ENCODE measurements at places on chromosomes 4 and X.

- H3K4me1 ChIP-seq: peaks cover 2% of the 10 kb centered on the region
- H3K27me3 ChIP-seq: peaks cover 1% of the 10 kb centered on the region
- H3K4me3 ChIP-seq: no peak overlapping the region
Observed at GRCh38 chrX:119042996-119043395, 29.8 kb upstream of the CT47C1 start.

- peaks cover 44% of the 10 kb centered on the region for H3K4me1 ChIP-seq
- H3K4me3 ChIP-seq: peak overlapping the region; percentile 46
- peak overlapping the region; percentile 91 for H3K27ac ChIP-seq
- peaks cover 44% of the 10 kb centered on the region for H3K36me3 ChIP-seq
- peak; percentile 74 for DNase-seq
Observed at GRCh38 chr4:145808021-145808650, 128.2 kb downstream of the C4orf51 start.

- H3K4me1 ChIP-seq: no peaks in the 10 kb centered on the region
- H3K27me3 ChIP-seq: no peaks in the 10 kb centered on the region
- no peak overlapping the region for H3K4me3 ChIP-seq
- no peak for DNase-seq
- no peak overlapping the region for H3K27ac ChIP-seq
Observed at GRCh38 chr4:66750273-66750672, 795.0 kb downstream of the CENPC start.

GRCh38 chr4:22055954-22056353 lies 107.4 kb upstream of the KCNIP4 start:
- no peak overlapping the region for H3K4me3 ChIP-seq
- H3K27me3 ChIP-seq: no peaks in the 10 kb centered on the region
- H3K27ac ChIP-seq: no peak overlapping the region
- DNase-seq: no peak
- no peaks in the 10 kb centered on the region for H3K4me1 ChIP-seq

DNA sequence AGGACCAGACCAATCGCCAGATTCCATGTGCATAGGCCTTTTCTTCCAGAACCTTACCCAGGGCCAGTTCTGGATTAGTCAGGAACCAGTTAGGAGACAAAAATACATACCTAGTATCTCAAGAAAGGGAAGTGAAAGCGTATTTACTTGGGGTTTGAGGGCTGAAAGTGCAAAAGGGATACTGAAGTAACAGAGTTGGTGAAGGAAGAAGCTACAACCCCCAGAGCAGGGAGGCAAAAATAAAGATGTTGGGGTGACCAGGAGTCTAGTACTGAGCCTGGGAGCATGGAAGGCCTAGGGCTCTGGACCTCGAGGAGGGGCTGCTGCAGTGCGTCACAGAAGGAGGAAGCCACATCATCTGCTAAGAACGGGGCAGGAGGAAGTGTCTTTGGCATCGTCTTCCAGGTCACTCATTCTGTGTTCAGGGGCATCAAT lies 38.3 kb downstream of the TKTL1 start:
- H3K27ac ChIP-seq: no peak overlapping the region
- H3K4me3 ChIP-seq: no peak overlapping the region
- peaks cover 23% of the 10 kb centered on the region for H3K4me1 ChIP-seq
- DNase-seq: no peak
- H3K36me3 ChIP-seq: no peaks in the 10 kb centered on the region
- no peaks in the 10 kb centered on the region for H3K27me3 ChIP-seq

DNA sequence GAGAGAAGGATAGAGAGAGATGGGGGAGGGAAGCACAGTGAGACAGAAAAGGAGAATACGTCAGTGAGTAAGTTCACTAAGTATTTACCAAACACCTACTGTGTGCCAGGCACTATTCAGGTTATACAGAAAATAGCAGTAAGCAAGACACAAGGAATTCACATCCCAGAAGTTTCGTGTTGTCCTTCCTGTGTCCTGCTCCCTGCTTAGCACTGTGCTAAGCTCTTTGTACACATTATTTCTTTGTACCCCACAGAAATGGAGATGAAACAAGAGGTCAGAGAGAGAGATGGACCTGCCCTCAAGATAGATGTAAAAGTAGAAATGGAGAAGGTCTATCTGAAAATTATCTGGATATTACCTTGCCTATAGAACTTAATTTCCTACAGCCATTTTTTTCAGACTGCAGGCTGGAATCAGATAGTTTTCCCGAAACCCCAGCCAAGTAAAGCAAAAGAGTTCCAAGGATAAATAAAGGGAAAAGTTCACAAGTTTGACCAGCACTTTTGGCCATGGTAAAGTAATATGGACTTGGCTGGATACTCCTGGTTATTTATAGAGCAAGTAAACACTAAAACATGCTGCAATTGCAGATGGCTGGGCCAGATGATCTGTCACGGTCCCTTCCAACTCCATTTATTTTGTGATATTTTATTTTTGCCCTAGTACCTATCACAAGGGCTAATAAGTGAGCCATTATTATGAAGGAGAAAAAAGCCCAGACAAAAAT lies 353.7 kb upstream of the SLC7A11 start:
- no peak for DNase-seq
- H3K27me3 ChIP-seq: no peaks in the 10 kb centered on the region
- no peaks in the 10 kb centered on the region for H3K4me1 ChIP-seq
- no peak overlapping the region for H3K27ac ChIP-seq

GRCh38 chrX:36978886-36979285 lies 29.3 kb upstream of the FAM47C start:
- DNase-seq: no peak
- no peak overlapping the region for H3K27ac ChIP-seq
- H3K4me3 ChIP-seq: no peak overlapping the region
- no peaks in the 10 kb centered on the region for H3K36me3 ChIP-seq

- no peaks in the 10 kb centered on the region for H3K27me3 ChIP-seq
- DNase-seq: no peak
- no peak overlapping the region for H3K4me3 ChIP-seq
- H3K4me1 ChIP-seq: peaks cover 45% of the 10 kb centered on the region
- no peak overlapping the region for H3K27ac ChIP-seq
Observed at GRCh38 chr4:7747062-7747385, 192.6 kb downstream of the AFAP1 start.

DNA sequence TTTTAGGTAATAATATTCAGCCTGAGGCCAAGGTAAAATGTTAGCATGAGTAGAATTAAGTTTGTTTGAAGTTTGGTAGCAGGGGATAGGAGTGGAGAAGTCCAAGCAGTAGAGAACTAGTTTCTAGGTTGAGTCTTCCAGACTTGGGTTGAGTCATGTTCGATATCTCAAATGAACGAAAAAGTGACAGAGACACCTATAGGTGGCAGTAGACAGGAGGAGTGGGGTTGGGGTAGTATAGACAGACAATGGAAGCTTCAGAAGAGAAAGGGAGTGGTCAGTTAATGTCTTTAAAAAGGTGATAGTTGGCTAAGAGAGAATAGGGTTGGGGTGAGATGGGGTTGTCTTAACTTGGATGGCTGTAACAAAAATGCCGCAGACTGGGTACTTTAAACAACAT lies 58.7 kb upstream of the EMCN start:
- DNase-seq: no peak
- no peaks in the 10 kb centered on the region for H3K36me3 ChIP-seq
- no peak overlapping the region for H3K27ac ChIP-seq
- H3K27me3 ChIP-seq: peaks cover 2% of the 10 kb centered on the region
- H3K4me1 ChIP-seq: no peaks in the 10 kb centered on the region

DNA sequence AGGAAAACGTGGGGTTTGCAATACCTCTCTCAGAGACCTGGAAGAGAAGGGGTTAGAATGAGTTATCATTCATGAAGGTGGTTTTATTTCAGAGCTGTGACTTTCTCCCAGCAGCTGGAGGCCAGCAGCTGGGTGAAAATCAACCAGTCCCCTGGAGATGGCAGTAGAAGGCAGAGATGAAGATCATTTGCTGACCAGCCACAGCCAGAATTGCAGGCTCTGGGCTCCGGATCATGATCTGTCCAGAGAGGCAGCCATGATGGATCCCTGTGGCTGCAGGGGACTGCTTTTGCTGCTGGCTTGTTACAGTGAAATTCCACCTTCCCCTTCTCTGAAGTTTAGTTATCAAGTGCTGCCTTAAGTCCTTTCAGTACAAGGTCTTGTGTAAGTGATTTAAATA lies 46.9 kb upstream of the TAB3 start:
- no peaks in the 10 kb centered on the region for H3K36me3 ChIP-seq
- H3K4me3 ChIP-seq: no peak overlapping the region
- no peaks in the 10 kb centered on the region for H3K27me3 ChIP-seq
- DNase-seq: no peak
- no peaks in the 10 kb centered on the region for H3K4me1 ChIP-seq

GRCh38 chrX:3166670-3167455 lies 125.6 kb downstream of the ARSF start:
- DNase-seq: no peak
- no peak overlapping the region for H3K4me3 ChIP-seq
- no peaks in the 10 kb centered on the region for H3K36me3 ChIP-seq
- H3K27ac ChIP-seq: no peak overlapping the region
- H3K27me3 ChIP-seq: no peaks in the 10 kb centered on the region

DNA sequence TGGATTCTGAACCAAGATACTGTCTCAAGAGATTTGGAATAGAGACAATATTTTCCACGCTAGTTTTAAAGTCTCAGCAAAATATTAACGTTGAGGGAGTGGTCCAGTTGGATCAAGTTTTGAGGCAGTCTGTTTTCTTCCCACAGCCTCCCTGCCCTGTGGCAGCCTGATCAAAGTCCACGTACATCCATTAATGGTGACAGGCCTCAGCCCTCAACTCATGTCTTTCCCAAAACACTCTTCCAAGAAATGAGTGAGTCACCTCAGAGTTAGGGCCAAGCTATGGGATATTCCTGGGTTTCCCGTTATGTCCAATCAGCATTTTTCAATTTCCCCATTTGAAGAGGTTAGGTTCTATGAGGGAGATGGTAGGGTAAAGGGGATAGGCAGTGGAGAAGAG lies 28.5 kb downstream of the EGFL6 start:
- H3K36me3 ChIP-seq: no peaks in the 10 kb centered on the region
- H3K27ac ChIP-seq: no peak overlapping the region
- H3K27me3 ChIP-seq: no peaks in the 10 kb centered on the region
- no peak overlapping the region for H3K4me3 ChIP-seq
- no peak for DNase-seq

GRCh38 chr4:61877893-61878292 lies 677.8 kb downstream of the ADGRL3 start:
- H3K4me3 ChIP-seq: no peak overlapping the region
- H3K27me3 ChIP-seq: no peaks in the 10 kb centered on the region
- no peak overlapping the region for H3K27ac ChIP-seq
- H3K4me1 ChIP-seq: no peaks in the 10 kb centered on the region

GRCh38 chrX:2715066-2715600 lies 24.0 kb downstream of the CD99 start:
- H3K4me1 ChIP-seq: peaks cover 60% of the 10 kb centered on the region
- no peaks in the 10 kb centered on the region for H3K27me3 ChIP-seq
- H3K4me3 ChIP-seq: no peak overlapping the region
- peak overlapping the region; percentile 73 for H3K27ac ChIP-seq
- DNase-seq: no peak

- H3K36me3 ChIP-seq: no peaks in the 10 kb centered on the region
- no peak overlapping the region for H3K27ac ChIP-seq
- DNase-seq: no peak
- H3K27me3 ChIP-seq: no peaks in the 10 kb centered on the region
Observed at GRCh38 chr4:89221167-89221867, 86.3 kb downstream of the GPRIN3 start.

DNA sequence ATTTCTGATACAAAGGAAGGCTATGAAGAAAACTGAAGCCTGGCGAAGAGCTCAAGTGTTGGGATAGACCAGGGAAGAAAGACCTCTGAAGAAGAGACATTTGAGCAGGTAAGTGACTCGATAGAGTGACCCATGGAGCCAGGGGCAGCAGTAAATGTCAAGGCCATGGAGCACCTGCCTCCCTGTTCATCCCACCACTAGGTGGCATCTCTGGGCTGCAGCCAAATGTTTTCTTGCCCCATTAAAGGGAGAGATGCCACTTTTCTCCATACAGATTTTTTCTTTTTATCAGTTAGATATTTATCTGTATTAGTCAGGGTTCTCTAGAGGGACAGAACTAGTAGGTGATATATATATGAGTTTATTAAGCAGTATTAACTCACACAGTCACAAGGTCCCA lies 4.9 kb upstream of the ZNF81 start:
- no peak overlapping the region for H3K27ac ChIP-seq
- H3K36me3 ChIP-seq: no peaks in the 10 kb centered on the region
- no peak overlapping the region for H3K4me3 ChIP-seq
- DNase-seq: peak; percentile 66
- H3K27me3 ChIP-seq: no peaks in the 10 kb centered on the region

DNA sequence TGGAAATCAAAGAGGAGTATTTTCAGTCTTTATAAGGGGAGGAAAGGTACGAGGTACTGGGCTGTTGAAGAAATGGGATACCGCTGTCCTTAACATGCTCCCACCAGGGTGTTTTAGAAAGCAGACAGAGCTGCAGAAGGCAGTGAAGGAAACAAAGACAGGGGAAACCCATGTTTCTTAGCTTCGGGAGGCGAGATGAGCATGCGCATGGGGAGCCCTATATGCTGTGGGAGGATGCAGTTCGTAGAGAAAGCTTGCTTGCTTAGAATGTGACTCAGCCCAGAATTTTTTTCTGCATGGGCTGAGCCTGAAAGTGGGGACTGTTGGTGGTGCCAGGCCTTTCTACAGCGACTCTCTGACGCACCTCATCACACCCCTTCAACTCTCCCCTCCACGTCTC lies 28.8 kb upstream of the SCOC start:
- peaks cover 4% of the 10 kb centered on the region for H3K4me1 ChIP-seq
- DNase-seq: no peak
- H3K36me3 ChIP-seq: no peaks in the 10 kb centered on the region
- H3K27ac ChIP-seq: no peak overlapping the region

DNA sequence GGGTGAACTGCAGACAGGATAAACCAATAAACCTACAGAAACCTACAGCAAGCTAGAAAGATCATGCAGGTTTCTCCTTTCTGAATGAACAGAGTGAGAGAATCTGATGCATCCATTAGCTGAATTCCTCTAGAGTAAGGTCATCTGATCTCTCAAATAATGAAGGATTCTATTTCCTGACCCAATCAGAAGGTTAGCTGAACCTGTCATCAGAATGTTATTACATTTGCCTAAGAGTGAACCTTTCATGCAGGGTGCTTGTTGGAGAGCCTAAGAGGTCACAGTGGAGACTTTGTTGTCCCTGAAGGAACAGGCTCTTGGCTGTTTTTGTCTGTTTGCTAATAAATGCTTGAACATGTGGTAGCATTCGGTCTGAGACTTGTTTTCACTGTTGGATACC lies 24.0 kb downstream of the MEPE start:
- no peaks in the 10 kb centered on the region for H3K36me3 ChIP-seq
- no peak overlapping the region for H3K27ac ChIP-seq
- no peak overlapping the region for H3K4me3 ChIP-seq

DNA sequence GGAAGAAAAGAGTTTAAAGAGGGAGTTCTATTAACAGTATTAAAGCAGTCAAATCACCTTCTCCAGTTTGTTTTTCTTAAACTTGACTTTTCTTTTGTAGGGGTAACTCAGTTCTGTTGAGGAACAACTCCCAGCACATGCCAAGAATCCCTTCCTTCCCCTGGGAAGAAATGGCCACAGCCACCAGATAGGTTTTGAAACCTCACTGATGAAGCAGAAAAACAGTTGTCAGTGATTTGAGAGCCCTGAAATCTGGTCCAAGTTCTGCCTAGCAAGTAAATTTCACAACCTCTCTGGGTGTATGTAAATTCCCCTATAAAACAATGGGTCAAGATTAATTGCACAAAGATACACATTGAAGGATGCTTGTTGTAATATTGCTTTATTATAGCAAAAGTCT lies 167.1 kb downstream of the DHX15 start:
- no peak for DNase-seq
- H3K27me3 ChIP-seq: peaks cover 12% of the 10 kb centered on the region
- H3K36me3 ChIP-seq: no peaks in the 10 kb centered on the region
- no peak overlapping the region for H3K4me3 ChIP-seq
- no peak overlapping the region for H3K27ac ChIP-seq
- peaks cover 3% of the 10 kb centered on the region for H3K4me1 ChIP-seq

GRCh38 chr4:27524224-27524623 lies 663.6 kb downstream of the STIM2 start:
- no peak overlapping the region for H3K4me3 ChIP-seq
- no peak for DNase-seq
- no peaks in the 10 kb centered on the region for H3K36me3 ChIP-seq
- no peaks in the 10 kb centered on the region for H3K27me3 ChIP-seq
- no peaks in the 10 kb centered on the region for H3K4me1 ChIP-seq

Data from activated naive CD4-positive, alpha-beta T cell treated with anti-CD3 and anti-CD28 coated beads for 36 hours (primary cell).